Daoy (cell line): ENCODE measurements at places on chromosomes 5 and 9. TPM values are rescaled to one million over a fixed set of nuclear protein-coding genes. Genes with fewer than 3 reads are reported as not detected.

The LCN9 gene
- not detected in 2 replicates for total RNA-seq

The PTGES gene
- total RNA-seq, result 3.9 and 4.5 TPM in 2 replicates

The MEF2C gene
- 3.0 and 5.2 TPM in 2 replicates for total RNA-seq

The GCNT1 gene
- total RNA-seq, result 5.5 and 6.4 TPM in 2 replicates

The TRIM52 gene
- 1.6 and 2.6 TPM in 2 replicates for total RNA-seq

The SMIM32 gene
- not detected in 2 replicates for total RNA-seq

The CARTPT gene
- not detected in 2 replicates for total RNA-seq

The OR2Y1 gene
- total RNA-seq, result not detected in 2 replicates

The RNF130 gene
- 37.4 and 42.2 TPM in 2 replicates for total RNA-seq

The TAF1L gene
- total RNA-seq, result 0.03 and 0.23 TPM in 2 replicates

The PCDHB2 gene
- total RNA-seq, result 12.1 and 22.4 TPM in 2 replicates

The MTREX gene
- total RNA-seq, result 219 and 221 TPM in 2 replicates

The SLC28A3 gene
- 0.06 and 0.36 TPM in 2 replicates for total RNA-seq

The BSPRY gene
- not detected in 2 replicates for total RNA-seq

The SLC36A3 gene
- total RNA-seq, result not detected in 2 replicates

The ATP10B gene
- total RNA-seq, result not detected in 2 replicates

The POLE3 gene
- 175 and 228 TPM in 2 replicates for total RNA-seq

The RAI14 gene
- total RNA-seq, result 54.9 and 60.0 TPM in 2 replicates

The PCAT7 gene
- total RNA-seq, result not detected in 2 replicates

The OR1J4 gene
- total RNA-seq, result not detected in 2 replicates

The OR13C4 gene
- total RNA-seq, result not detected in 2 replicates

The PKN3 gene
- total RNA-seq, result 8.2 and 16.8 TPM in 2 replicates

The NDFIP1 gene
- total RNA-seq, result 31.8 and 57.5 TPM in 2 replicates

The DNAH5 gene
- 6.1 and 12.3 TPM in 2 replicates for total RNA-seq

The LMX1B gene
- total RNA-seq, result 1.5 and 4.6 TPM in 2 replicates

The MOCS2 gene
- 97.1 and 117 TPM in 2 replicates for total RNA-seq

The IL3 gene
- total RNA-seq, result not detected in 2 replicates

The ZNF454 gene
- 1.0 and 2.6 TPM in 2 replicates for total RNA-seq

The SAXO1 gene
- total RNA-seq, result not detected in 2 replicates

The ZNF879 gene
- 0.92 and 2.0 TPM in 2 replicates for total RNA-seq

The PDE6A gene
- not detected in 2 replicates for total RNA-seq
